ENCODE measurements at places on chromosomes 1 and 21.

DNA sequence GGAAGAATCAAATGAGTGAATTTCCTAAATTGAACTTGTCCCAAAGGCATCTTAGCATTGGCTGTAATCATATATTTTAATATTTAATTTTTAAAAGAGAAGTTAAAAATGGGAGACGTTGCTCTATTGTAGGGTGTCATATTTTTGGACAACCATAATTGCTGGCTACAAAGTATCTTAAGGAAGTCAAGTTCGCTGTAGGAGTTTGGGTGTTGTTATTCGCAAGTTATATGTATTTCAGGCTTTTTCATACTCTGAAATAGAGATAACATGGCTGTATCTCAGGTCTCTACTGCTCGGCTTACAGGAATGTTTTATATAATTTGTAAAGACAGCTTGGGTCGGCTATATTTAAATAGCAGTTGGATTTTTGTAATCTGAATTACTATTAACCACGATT is 852 bp downstream of the TMEM50A start:
- no peak for DNase-seq

DNA sequence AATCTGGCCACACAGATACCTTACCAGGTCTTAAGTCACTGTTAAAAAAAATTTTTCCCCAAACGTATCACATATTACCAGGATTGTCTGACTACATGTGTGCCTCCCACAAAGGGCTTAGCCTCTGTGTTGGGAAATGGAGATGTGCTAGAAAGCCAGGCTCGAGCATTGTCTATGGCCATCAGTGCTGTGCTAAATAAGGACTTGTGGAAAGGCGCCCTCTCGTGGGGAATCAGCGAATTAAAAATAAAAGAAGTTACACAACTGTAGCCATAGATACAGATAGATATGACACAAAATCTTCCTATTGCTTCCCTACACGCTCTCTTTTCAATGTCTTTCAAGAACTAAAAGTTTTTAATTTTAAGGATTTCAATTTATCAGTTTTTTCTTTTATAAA is 47.5 kb upstream of the CRNN start:
- no peak for DNase-seq

GRCh38 chr1:1020000-1020404 is at the start of gene AGRN:
Gene AGRN, plus strand, starts transcription at chr1:1020120. Its CDS starts 53 bp downstream, at chr1:1020173.
- no peak for DNase-seq

DNA sequence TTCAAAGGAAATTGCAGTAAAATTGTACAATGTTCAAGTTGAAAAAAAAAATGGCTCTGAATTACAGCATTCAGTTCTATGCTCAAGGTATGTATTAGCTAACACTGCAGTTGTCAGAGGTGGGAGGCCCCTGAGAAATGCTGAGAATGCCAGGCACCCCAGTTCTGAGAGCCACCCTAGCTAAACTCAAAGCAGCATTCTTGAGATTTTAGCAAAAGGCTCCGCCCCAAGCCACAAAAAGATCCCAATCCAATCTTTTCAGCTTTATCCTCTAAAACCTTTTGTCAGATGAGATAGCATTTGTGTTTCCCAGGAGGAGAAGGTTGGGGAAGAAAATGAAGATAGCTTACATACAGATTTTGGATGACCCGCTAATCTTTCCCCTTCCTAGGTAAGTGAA is 68.8 kb downstream of the SMYD2 start:
- DNase-seq: no peak

GRCh38 chr1:155307247-155307740 is 1.4 kb upstream of the FDPS start:
- DNase-seq: no peak

DNA sequence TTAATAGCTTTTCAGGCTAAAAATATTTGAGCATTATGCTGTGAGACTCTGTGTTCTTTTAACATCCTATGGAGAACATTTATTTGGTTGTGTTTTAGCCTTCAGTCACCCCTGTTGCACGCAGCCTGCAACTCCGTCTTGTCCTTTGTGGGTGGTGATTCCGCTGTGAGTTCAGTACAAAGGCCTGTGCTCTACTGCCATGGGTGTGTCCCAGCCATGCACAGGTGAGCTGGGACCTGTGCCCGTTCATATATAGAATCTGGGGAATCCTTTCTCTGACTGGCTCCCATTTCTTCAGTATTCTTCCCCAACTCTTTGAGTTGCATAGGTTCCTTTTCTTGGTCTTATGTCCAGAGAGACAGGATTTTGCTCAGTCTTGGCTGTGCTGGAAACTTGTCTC is 61.4 kb downstream of the ACTL8 start:
- DNase-seq: no peak

DNA sequence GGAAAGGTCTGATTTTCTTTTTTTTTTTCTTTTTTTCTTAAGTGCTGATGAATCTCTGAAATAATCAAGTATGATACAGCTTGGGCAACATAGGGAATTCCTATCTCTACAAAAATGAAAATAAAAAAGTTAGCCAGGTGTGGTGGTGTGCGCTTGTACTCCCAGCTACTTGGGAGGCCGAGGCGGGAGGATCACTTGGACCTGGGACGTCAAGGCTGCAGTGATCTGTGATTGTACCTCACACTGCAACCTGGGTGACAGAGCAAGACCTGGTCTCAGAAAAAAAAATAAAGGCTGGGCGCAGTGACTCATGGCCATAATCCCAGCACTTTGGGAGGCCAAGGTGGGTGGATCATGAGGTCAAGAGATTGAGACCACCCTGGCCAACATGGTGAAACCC is 6.0 kb downstream of the TRAPPC10 start:
- no peak for DNase-seq

GRCh38 chr1:178953538-178954324 is 72.0 kb upstream of the FAM20B start:
- no peak for DNase-seq

DNA sequence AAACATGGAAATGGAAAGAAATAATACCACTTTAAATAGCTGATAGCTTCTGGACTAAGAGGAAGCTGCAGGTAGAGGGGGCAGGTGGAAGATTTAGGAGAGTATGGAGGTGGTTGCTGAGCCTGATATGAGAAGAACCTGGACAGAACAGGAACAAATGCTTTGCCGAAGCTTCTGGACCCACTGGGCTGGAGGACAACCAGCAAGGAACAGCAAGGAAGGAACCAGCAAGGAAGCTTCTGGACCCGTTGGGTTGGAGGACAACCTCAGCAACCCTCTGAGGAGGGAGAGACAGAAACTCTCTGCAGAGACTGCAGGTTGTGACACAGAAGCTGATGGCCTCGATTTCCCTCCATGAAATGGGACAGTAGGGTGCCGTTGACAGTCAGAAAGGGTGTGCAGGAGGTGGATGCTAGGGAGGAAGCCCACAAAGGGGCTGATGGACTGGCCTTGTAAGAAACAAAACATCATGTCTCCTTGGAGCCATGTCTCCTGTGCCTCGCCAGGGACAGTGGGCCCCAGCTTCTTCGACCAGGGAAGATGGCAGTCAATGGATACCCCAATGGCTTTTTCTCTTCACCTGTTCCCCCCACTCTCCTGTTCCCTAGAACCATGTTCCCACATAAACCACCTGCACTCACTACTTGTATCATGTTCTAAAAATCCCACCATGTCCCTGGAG is 8.3 kb upstream of the WNT3A start:
- no peak for DNase-seq

GRCh38 chr1:107870696-107871095 is 94.3 kb downstream of the VAV3 start:
- no peak for DNase-seq

- no peak for DNase-seq
Observed at GRCh38 chr1:236540813-236541465, 17.2 kb downstream of the LGALS8 start.

DNA sequence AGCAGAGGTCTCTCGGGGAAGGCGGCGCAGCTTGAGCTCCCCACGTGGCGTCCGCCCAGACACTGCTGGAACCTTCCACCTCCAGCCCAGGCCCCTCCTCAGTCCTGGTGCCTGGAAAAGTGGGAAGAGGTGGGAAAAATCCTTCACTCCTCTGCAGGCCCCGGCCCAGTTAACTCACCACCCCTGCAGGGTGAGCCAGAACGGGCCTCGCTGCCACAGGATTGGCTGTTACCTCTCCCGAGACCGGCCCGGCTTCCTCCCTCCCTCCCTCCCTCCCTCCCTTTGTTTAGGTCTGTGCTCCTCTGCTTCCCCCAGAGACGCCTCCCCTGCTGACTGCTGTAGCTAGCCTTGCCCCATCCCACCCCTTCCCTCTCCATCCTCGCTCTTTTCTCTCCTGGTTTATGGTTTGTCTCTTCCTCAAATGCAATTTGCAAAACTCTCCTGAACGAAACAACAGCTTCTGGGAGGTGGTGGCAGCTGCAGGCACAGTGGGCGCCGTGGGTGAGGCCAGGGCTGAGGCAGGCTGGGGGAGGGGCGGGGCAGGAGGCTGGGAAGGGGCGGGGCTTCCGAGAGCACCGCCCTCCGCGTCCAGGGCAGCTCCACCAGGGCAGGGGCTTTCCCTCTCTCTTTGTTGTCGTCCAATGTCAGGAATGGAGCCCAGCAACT is 6.5 kb downstream of the CAPN9 start:
- DNase-seq: no peak

DNA sequence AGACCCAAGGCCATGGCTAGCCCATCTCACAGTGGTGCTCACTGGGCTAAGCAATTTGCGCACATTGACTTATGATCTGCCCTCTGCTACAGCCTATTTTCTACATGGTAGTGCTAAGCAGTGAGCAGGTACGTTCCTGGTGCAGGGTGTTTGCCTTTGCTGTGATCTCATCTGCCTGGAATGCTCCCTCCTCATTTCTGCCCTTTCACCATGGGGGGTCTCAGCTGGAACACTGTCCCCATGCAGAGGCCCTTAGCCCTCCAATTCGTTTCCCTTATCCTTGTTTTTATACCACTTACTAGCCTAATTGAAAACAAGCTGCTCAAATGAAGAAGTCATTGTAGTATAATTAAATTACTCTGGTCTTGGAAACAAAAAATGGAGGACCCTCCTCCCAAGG is 2.0 kb upstream of the B3GALT5 start:
- no peak for DNase-seq

- no peak for DNase-seq
Observed at GRCh38 chr1:162666006-162666645, 33.9 kb downstream of the DDR2 start.

DNA sequence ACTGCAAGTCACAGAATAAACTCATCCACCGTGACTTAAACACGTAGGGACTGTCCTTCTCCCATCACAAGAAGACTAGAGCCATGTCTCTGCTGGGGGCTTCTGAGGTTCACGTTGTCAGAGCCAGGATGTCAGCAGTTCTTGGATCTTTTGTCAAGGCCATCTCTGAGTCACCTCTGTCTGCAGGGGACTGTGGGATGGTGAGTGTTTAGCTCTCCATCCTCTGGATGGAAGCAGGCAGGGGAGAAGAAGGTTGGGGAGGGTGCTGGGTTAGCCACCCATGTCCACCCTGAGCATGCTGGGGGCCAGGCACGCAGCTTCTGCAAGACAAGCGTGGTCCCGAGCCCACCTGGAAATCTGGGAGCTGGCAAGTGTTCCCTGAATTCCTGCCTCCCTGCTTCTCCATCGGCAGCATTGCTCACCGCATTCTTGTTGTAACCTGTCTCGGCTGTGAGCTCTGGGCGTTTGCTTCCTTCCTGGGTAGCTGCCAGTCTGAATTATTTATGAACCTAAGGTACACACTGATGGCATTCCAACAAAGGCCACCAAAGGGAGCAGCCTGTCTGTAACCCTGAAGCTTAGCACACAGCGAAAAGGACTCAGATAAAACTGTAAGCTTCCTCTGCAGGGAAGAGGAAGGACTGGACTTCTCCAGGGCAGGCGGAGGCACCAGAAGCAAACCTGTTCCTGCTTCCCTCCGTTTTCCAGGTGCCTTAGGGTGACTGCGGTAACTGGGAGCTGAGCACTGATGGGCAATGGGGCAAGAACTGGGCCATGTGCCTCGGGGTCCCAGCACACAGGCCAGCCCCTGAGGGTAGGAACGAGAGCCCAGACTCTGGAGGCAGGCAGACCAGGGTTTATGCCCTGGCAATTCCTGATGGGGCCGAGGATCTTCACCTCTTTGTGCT is 88.6 kb downstream of the RIPK4 start:
- no peak for DNase-seq

- DNase-seq: no peak
Observed at GRCh38 chr1:180268556-180269075, 38.6 kb downstream of the LHX4 start.

DNA sequence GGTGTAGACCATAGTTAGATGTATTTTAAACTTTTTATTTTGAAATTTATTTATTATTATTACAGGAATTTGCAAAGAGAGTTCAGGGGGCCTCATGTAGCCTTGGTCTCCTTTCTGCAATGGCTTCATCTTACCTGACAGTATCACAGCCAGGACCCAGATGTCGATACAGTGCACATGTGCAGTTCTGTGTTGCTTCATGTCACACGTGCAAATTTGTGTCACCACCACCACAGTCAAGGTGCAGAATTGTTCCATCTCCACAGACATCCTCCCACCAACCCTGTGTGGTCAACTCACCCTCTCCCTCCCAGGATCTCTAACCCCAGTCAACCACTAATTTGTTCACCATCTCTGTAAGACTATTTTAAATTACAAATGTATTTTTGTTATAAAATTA is 184.5 kb downstream of the CAMTA1 start:
- no peak for DNase-seq

GRCh38 chr21:38223893-38224540 is 32.8 kb upstream of the KCNJ15 start:
- no peak for DNase-seq

GRCh38 chr1:42211224-42211623 is 46.7 kb upstream of the GUCA2A start:
- DNase-seq: no peak

- no peak for DNase-seq
Observed at GRCh38 chr1:29398431-29398830, 162.1 kb downstream of the PTPRU start.

GRCh38 chr1:1452882-1453281 is 3.4 kb downstream of the ATAD3C start:
- DNase-seq: no peak

- DNase-seq: no peak
Observed at GRCh38 chr1:3366126-3367051, 88.1 kb upstream of the ARHGEF16 start.

- DNase-seq: no peak
Observed at GRCh38 chr1:89637496-89637895, 4.6 kb downstream of the LRRC8C start.

DNA sequence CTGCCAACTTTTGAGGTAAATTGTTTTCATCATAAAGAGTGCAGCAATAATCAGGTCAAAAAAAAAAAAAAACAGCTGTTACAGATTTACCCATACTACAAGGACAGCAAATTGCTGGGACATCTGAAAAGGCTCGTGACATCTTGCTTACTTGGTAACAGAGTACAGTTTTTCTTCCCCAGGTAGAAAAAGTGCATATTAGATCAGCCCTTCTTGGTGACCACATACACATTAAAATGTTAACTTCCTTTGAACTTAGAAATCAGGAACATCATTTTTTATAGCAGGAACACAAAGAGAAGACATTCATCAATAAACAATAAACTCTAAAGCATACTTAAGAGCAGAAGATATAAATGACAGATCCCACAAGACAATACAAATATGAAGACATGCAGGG is 16.1 kb downstream of the TP53BP2 start:
- no peak for DNase-seq

GRCh38 chr1:208551633-208552320 is 307.6 kb upstream of the PLXNA2 start:
- no peak for DNase-seq

All from cortex of kidney (tissue), 1 donor.